ENCODE measurements at places on chromosomes 1 and 21.

DNA sequence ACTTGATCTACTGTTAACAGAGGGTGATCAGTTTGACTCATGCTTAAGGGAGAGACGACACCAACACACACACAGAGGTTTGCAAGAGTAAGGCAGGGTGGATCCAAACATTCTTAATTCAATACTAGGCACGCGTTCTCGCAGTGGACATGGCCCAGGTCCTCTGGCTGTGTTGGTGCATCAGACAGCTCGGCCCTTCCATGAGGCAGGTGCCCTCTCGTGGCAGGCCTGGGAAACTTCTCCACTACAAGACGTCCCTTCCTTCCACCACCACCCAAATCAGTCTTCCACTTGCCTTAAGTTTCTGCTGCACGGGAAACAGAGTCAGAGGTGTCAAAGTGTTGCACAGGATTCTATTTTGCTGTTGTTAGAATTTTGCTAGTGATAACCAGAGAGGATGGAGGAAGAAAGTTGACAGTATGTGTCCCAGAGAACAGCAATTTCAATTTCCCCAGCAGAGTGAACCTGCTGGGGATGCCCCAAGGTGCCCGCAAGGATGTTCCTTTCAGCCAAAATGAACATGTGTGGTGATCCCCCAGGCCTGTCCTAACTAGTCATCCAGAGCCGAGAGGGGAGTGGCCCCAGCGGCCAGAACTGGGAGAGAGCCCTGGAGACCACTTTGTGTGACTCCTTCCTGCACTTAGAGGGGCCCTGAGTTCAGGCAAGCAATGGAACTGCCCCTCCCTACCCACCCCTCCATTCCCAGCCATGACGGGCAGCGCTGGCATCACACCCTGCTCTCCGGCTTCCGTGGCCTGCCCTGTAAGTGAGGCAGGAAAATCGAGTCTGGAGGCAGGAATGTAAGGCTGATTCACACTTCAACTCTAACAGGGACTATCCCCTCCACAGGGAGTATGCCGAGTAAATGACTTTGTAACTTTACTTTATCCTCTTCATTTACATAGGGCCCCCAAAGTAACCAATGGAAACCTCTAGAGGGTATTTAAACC is 34.8 kb downstream of the MX1 start:
- peak; percentile 38 for ATAC-seq

- ATAC-seq, result no peak
Measured at GRCh38 chr1:116966791-116967190, 34.8 kb upstream of the CD101 start.

DNA sequence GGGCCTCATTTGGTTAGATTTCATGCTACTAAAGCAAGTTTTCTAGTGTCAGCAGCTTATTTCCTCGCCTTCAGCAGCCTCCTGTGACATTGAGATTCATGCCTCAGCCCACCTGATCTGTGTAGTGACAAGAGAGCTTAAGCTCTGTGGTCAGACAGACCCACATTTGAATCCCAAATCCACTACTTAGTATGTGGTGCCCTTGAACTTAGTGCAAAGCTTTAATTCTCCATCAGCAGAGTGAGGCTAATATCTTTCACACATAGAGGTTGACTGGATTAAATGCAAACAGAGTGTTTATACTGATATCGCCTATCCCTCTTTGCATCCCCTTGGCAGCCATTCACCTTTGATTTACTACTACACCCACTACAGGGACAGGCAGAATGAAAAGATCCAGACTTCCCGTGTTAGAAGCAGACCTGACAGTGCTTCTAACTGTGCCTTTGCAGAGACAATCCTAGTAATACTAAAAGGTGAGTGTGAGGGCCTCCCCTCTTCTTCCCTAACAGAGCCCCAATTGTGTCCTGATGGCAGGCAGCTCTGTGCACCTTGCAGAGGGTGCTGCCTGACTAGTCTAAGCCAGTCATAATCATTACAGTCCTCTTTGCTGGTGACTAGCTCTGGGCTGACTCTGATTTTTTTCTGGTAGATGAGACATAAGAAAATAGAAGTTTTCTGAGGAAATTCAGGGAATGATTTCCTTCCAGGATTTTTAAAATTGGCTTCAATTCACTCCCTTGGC is 264.0 kb downstream of the CTH start:
- no peak for ATAC-seq

DNA sequence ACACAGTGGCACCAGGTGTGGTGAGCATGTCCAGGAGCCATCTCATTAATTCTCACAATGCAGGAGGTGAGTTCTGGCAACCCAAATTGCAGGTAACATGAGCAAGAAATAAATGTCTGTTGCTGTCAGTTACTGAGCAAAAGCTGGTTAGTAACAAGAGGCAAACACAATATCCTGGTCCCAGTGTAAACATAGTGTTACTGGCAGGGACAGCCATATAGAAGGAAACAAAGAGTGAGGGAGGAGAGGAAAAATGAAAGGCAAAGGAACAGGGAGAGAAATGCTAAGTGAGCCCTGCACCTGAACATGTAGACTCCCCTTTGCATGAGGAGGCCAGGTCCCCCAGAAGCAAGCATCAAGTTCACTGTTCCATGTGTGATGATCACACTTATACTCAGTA is 203.6 kb downstream of the TRABD2B start:
- no peak for ATAC-seq

DNA sequence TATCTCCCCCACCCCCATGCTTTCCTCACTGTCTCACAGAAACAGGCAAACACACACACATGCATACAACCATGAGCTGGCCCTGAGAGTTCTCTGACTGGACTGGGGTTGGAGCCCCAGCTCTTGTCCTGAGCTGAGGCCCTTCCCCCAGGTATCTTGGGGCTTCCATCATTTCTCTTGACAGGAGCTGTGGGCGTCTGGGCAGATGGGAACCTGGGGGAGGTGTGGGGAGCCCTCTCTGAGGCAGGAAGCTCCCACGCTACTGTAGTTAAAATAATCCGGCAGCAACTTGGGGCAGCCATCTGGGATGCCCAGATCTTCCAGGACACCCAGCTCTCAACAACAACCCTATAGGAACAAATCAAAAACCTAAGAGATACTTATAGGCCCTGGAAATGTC is 2.7 kb upstream of the KIF21B start:
- no peak for ATAC-seq

Measured in activated CD4-positive, CD25-positive, alpha-beta regulatory T cell treated with anti-CD3 and anti-CD28 coated beads, Interleukin-2, amount 50 U/mL, for 24 hours (primary cell).